ENCODE measurements at places on chromosomes 2 and 18.

DNA sequence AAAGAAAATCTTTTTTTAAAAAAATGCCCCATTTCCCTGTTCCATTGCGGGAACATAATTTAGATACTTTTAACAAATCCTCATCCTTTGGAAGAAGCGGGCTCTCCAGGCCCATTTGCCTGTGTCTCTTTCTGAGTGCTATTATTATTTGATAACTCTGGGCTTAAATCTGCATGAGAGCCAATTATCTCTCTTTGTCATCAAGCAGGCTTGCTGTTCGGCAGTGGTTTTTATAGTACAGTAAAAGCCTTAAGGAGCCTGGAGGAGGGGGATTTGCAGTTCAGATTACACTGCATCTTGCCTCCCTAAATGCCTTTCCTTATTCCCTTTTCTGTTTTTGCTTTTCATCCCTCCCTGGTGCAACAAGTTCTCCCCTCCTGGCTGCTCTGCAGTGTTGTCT lies 50.6 kb downstream of the CELF4 start:
- no peak for DNase-seq

DNA sequence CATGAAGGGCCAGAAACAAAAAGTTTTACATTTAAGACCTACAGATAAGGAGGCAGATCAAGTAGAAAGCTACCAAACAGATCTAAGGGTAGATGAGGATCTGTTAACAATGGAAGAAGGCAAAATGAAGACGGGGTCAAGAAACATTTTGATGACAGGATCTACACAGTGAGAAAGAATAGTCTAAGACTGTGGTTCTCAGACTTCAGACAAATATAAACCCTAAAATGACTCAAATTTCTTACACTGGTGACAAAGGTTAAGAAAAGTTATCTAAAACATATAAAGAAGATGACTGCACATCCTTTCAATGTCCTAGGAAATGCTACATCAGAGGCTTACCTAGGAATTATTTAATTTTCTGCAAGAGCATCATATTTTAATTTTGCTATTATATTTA lies 34.4 kb downstream of the TRIP12 start:
- no peak for DNase-seq

GRCh38 chr2:20213651-20214565 lies 11.0 kb downstream of the SDC1 start:
- DNase-seq = no peak

DNA sequence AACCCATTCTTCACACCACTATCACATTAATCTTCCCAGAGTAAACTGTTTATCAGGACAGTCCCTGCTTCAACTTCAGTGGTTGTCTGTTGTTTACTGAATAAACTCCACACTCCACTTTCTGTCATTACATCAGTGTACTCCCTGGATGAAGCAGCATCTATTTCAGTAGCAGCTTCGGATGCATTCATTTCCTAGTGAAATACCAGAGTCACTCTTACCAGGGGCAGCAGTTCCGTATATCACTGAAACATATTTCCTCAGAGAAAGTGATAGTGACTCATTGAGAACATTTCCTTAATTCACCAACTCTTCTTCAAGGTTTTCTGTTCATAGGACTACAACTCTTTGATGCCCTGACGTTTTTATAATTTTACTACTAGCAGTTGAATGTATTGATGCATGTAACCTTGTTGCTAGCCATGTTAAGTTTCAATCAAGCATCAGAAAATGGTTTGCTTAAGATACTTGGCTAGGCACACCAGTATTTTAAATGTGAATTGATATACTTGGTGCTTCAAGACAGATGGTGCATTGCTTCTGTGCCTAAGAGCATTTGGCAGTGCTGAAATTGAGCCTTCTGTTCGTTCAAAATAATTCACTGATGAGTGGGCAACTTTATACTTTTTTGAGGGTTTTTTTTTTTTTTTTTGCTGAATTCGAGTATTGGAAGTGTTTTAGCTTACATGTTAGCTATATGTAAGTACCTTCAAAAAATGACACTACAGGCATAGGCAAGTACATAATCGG lies 92.3 kb downstream of the UBE2E3 start:
- peak; percentile 47 for DNase-seq

DNA sequence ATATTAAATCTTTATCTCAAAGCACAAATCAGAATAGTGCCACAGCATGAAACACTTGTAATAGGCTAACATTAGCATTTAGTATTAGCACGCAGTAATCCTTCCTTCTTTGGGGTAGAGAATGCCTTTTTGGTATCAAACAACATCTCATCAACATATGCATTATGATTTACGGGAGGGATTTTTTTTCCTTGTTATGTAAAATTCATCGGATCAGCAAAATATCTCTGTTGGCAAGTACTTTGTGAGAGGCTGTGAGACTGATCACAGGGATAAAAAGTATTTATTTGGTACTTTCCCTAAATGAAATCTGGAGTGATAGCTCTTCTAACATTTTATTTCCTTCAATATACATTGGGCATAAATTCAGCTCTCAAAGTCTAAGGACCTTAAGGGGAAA lies 68.4 kb upstream of the TMEM178A start:
- no peak for DNase-seq

DNA sequence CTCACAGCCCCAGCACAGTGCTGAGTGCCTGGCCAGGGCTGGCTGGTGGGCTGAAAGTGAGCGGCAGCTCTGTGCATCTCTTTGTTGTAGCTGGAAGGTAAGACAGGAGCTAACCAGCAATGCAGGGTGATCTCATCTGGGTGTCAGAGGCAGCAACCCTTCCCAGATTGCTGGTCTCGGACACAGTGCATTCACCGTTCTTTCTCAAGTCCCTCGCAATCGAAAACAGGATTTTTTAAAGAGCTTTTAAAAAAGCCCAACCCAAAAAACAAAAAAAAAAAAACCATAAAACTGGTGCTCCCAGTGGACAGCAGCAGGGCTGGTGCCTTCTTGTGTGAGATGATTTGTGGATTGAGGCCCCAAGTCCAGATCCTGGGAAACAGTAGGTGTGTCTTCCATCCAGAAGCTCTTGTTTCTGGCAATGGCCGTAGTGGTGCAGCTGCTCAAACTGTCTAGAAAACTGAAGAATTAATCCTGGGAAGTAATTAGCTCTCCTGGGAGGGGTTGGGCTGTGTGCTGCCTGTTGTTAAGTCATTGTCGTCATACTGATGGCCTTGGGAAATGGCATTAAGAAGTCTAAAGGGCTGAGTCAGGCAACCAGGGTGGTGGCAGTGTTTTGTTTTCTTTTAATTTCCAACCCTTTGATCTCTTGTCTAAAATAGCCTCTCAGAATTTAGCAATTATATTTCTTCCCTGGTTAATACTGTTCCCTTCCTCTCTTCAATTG lies 156.7 kb downstream of the KLHL29 start:
- DNase-seq = no peak

DNA sequence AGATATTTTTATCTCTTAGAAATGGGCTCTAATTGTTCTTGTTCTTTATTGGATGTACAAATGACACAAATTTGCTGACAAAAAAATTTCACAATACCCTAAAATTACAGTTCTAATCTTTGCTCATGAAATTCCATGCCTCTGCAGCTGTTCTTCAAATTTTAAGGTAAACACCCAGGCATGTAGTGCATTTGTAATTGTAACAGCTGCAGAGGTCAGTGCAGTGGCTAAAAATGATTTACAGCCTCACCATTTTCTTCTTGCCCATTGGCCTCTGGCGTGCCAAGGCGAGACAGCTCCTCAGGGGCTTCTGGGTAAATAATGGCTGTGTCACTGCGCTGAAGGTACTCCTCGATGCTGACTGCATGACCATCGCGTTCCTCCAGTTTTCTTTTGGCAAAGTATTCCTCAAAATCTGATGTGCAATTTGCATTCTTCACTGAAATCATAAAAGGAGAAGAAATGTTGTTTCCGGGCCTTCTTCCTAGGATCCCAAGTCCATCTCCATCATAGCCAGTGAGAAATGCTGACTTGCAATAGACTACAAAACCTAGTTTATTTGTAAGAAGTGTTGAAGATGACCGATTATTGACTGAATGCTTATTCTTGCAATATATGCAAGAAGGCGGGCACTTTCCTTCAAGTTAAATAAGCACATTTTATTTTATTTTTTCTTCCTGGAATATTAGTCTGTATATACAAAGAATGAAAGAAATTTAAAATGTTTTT lies 115.2 kb downstream of the ZEB2 start:
- no peak for DNase-seq

DNA sequence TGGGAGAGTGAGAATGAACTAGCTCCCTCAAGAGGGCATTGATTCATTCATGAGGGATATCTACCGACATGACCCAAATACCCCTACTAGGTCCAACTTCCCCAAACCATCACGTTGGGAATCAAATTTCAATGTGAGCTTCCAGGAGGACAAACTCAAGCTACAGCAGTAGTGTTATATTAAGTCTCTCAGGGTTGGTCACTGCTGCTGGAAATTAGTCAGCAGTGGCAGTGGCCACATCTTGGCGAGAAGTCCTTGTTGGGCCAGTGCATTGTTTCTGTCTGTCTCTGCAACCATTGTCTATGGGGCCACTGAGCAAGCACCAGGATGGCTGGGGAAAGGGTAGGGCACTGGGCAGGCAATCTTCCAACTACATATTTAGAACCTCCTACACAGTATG lies 47.5 kb downstream of the THUMPD2 start:
- no peak for DNase-seq

DNA sequence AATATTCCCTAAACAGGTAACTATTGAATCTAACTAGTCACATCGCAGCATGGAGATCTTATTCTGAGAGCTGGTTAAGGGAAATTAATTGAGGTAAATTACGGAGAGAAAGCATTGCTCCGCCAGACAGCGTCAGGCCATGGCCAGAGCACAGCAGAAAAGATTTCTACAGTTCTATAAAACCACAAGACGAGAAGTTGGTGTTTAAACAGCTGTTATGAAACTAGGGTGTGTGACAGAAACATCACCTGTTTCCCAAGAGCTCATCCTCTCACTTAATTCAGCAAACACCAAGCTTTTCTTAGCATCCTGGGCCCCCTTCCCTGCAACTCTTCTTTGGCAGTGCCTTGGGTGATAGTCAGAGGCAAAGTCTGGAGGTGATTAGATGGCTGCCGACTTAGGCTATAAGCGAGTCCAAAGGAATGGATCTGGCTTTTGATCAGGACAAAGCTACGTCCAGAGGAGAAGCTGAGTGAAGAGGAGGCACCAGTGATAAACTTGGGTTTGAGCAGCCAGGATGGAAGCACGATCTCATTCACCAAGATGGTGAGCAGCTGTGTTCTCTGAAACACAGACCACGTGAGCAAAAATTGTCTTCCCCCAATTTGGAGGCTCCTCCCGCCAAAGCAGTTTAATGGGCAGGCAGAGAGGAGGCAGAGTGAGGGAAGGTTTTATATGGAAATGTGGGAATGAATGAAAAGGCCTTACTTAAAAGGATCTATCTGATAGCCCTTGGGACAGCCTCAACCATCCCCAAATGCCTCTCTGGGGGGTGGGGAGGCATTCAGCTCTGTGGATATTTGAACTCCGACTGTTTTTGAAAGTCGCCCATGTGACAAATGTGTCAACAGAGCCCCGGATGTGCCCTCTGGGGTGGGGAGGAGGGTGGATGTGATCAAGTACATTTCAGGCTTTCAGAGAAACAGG lies 57.8 kb downstream of the PKDCC start:
- DNase-seq = no peak

DNA sequence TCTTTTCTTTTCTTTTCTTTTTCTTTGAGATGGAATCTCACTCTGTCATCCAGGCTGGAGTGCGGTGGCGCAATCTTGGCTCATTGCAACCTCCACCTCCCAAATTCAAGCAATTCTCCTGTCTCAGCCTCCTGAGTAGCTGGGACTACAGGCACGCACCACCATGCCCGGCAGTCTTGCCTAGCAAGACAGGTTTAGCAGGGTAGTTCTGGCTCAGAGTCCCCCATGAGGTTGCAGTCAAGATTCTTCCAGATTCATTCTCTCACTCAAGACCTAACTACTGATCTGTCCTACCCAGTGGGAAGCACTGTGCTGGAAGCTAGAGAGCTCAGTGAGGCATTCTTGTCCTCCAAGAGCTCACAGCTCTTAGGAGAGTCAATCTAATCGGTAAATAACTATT lies 17.6 kb upstream of the ZAP70 start:
- no peak for DNase-seq

DNA sequence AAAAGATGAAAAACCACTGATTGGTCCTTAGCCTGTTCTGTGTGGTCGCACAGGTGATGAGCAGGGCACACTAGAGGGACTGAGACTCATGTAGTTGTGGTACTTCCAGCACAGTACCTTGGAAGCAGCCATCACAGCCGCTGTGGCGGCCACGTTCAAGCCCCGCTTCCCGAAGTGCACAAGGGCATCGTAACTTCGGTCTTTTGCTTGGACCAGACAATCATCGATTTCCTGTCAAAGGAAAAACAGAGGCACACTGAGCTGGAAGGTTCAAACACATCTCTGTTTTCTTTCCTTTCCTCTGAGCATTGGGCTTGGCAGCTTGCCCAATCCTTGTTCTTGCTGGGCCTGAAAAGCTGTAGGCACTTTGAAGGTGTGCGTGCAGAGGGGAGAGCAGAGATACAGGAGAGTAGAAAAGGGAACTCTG lies 52.6 kb downstream of the MRPL35 start:
- DNase-seq = no peak

DNA sequence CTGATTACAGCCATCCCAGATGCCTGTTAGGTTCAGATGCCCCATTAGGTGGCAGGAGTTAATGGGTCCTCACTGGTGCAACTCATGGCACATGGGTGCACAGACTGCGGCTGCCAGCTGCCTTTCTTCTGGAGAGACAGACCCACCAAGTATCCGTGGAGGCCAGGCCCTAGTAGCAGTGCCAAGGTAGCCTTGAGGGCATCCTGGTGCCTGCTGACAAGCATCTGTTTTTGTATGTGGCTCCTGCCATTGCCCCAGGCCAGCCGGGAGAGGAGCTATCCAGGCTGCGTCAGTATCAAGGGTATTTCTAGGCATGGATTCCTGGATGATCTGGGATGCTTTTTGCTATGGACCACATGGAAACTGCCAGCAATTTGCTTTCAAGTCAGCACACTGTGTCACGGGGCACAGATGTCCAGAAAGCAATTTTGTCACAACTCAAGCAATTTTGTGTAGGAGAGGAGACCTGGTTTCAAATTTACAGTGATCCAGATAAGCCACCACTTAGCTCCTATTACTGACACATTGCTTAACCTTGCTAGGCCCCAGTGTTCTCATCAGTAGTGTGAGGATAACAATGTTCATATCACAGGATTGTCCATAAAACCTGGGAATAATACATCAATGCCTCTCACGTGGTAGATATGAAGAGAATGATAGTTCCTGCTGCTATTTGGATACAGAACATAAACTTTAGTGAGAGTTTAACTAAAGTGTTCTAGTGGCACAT lies 815.1 kb upstream of the RAB6C start:
- no peak for DNase-seq

DNA sequence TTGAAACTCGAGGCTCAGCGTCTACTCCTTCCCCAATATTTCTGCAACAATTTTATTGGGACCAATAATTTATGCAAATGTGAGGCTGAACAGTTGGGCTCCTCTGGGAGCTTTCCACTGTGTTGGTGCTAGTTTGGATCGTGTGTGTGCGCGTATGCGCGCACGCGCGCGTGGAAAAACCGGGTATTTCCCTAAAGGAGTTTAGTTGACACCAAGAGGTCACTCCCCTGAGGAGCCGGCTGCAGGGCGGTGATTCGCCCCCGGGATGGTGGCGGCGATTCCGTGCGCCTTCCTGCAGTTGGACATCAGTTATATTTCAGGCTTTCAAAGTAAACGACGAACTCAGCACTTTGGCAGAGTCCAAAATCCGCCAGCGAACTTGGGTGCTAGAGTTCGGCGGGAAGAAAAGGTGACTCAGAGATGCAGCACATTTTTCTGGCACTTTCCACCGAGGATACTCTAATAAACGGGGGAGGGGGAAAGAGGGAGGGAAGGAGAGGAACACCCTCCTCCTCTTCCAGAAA lies 186.5 kb upstream of the FANCL start:
- no peak for DNase-seq

- no peak for DNase-seq
These were observed 5.5 kb upstream of the CYP26B1 start for GRCh38 chr2:72153026-72153791.
